Dermis blood vessel endothelial cell (primary cell): ENCODE measurements at places on chromosomes 7 and 10.

DNA sequence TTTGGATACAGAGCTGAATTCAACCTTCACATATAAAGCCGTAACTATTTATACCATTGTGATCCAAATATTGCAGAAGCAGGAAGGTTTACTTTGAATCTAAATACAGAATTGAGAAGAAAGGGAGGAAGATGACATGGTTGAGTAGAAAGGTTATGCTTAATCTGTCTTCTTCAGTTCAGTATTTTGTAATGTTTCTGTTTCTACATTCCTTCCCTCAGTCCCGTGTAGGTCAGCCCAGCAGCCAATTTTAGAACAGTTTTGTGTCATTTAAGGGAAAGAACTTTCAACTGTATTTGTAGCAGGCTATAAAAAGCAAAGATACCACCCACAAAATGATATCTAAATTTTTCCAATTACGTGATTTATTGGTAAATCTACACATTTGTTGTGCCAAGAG lies 97.4 kb downstream of the CPED1 start:
- DNase-seq, result no peak

DNA sequence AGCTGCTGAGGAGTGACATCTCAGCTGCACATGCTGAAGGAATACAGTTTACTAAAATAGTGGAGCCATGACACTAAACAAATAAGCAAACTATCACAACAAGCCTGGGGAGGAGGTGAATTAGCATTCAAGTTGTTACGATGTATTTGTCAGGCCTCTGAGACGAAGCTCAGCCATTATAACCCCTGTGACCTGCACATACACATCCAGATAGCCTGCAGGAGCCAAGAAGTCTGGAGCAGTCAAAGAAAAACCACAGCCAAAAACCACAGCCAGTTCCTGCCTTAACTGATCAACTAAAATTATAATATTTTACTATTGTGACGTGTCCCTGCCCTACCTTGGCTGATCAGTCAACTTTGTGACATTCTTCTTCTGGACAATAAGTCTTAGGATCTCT lies 68.6 kb downstream of the NSUN6 start:
- no peak for DNase-seq

GRCh38 chr7:69638674-69639073 lies 40.4 kb downstream of the AUTS2 start:
- DNase-seq, result no peak

- no peak for DNase-seq
These were observed 7.8 kb downstream of the ADRA2A start for GRCh38 chr10:111084366-111085255.

- DNase-seq, result peak; percentile 76
These were observed 53.5 kb downstream of the NRF1 start for GRCh38 chr7:129665013-129665401.
